ENCODE measurements at places on chromosomes 2 and 18. TPM values are rescaled to one million over a fixed set of nuclear protein-coding genes. Genes with fewer than 3 reads are reported as not detected.
A peak's percentile ranks its signal among the peaks of the same experiment; 100 is the strongest.

Gene CCDC102B
- 8.8 TPM for polyA plus RNA-seq

- DNase-seq = no peak
Observed at GRCh38 chr2:205903549-205904129, 182.3 kb downstream of the INO80D start.

DNA sequence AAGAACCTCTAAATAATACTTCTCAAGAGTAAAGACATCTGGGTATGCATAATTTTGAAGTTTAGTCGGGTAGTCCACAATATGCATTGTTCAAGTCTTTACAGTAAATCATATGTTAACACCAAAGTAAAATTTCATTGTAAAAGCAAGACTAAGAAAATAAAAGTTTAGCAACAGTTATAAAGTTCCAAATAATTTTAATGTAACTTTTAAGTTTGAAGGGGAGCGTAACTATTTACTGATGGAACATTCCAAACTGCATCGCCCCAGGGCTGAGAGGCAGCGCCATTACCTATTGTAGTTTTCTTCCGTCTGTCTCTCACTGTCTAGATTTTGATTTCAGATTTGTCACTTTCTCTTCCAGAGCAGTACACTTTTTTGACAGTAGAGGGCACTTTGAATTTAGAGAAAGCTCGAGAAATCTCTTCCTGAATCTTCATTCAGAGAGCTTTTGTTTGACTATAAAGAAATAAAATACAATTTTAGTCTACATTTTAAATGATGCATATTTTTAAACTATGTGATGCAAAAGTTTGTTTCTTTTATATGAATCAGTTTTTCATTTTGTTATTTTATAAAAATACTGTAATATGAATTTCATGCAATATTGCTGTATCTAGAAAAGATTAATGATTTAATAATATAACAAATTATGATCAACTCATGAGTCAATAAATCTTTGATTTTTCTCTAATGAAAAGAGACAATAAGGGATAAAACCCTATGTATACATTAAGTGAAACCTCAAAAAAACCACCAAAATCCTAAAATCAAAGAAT is 389.8 kb downstream of the FIGN start:
- peak; percentile 81 for DNase-seq

Gene CDH7
- 17.2 TPM for polyA plus RNA-seq

DNA sequence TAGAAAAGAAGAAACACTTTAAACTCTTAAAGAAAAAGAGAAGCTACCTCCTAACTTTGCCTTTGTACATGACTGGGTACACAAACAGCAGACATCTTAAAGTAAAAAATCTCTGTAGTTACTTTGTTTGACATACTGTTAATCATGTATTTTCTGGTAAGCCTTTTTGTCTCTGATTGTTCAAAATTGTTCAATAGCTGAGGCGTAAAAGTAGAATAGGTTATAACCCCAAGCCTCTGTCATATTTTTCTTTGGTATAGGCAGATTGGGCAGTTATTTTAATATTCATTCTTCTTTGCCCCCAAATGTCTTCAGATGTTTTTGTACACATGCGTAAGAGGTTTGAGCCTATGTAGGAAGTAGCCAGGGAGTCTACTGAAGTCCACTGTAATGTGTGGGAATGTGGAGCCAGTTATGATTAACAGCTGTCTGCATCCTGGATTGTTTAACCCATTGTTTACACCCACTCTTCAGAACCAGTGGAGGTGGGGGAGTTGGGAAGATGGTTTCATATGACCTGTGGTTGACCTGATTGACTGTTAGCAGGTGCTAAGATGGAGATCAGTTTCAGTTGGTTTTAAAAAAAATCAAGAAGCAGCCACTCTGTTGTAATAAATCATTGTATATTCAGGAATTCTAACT is 150.5 kb downstream of the TANC1 start:
- DNase-seq = no peak

Data from left kidney (tissue), 8 donors.